Adrenal gland (tissue), 19 donors: ENCODE measurements at places on chromosomes 5 and 9.

GRCh38 chr5:74647096-74647495 is 6.6 kb upstream of the ENC1 start:
- no peak for DNase-seq

DNA sequence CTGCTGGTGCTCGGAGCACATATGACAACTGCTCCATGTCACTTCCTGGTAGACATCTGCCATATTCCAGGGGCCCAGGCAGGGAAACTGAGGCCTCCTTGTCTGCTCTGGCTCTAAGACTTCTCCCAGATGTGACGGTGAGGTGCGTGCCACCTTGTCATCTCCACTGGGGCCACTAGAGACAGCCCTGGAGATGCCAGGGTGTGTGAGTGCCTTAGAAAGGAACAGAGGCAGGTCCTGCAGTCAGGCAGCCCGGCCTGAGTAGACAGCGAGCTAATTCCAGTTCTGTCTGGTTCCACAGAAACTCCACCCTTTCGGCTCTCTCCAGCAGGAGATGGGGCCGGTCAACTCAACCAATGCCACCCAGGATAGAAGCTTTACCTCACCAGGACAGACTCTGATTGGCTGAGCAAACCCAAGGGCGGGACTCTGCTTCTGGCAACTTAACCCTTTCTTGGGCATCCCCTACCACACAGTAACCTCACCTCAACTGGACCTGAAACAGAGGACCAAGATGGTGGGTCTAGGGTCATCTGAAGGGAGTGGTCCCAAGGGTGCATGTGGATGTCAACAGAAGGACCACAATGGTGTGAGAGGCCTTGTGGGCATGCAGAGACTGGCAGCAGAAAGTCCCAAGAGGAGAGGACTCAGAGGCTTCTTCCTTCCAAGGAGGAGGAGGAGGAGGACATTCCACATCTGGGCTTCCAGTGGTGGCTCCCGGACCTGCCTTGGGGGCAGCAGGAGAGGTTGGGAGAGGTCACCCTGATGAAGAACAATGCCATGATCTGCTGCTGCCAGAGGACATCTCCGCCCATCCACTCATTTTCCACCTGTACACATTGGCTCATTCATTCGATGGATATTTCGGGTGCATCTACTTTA is 77.7 kb downstream of the RGS3 start:
- peak; percentile 42 for DNase-seq

DNA sequence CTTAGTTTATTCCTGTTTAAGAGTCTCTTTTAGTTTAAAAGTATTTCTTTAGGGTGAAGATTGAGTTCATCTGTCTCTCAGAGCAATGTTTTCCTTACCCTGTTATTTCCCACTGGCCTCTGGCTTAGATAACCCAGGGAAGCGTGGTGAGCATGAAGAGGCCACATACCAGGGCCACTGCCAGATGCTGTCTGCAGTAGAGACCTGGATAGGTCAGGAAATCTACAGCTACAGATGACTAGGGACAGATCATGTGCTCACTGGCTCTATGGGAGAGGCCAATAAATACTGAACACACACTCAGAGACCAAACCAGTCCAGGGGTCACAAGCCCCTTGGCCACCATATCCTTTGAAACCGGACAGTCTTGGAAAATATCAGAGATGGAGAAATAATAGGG is 136.0 kb downstream of the CAMK4 start:
- DNase-seq = no peak

DNA sequence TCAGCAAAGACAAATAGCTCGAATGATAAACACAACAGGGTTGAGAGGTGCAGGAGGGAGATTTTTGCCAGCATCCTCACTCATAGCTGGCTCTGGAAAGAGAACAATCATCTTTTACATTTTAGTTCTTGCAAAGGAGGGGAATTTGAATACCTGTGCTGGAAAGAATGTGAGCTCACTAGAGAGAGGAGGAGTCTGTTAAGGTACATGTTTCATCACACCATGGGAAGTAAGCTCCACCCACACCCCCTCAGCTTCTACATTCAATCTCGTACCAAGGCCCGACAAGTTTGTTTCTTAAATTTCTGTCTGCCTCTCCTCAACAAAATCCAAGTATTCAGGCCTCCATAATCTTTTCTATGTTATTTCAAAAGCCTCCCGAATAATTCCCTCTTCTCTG is 254.6 kb downstream of the BRINP1 start:
- DNase-seq = no peak

GRCh38 chr5:139137697-139138096 is 60.5 kb downstream of the SIL1 start:
- DNase-seq = peak; percentile 26

DNA sequence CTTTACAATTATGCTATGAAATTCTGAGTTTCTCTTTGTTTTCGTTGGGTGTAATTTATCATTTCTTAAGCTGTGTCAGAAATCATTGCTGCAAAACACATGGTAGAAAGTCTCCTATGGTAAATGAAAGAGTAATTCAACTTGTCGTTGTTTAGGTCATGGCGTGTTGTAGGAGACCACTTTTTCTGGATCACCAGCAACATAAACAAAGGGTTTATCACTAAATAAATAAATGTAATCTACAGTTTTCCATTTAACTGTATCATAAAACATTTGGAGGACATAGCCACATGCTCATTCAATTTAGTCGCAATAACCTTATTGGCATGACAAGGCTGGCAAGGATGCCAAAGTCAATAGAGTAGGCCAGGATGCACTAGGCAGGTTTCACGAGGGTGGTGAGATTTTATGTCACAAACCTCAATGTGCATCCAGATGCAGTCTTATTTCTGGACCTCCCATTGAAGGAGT is 154.4 kb upstream of the ERCC6L2 start:
- DNase-seq = no peak

DNA sequence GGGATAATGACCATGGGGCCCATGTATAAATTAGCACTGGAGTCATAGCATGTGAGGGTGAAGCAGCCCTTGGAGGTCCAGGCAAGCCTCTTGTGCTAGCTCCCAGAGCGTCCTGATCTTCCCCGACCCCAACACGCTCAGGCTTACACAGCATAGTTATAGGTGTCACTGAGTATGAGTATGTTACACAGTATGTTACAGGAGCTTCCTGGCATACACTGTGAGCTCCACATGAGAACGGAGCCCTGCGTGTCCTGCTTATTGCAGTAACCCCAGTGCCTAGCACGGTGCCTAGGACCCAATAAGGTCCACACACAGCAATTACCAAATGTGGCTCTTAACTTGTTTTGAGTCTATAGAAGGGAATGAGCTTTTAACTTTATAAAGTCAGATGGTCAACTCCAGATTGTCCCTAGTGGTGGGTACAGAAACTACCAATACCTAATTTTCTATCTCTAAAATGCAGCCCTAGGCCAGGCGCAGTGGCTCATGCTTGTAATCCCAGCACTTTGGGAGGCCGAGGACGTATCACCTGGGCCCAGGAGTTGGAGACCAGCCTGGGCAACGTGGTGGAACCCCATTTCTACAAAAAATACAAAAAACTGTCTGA is 64.1 kb downstream of the PLAC8L1 start:
- DNase-seq = no peak

- DNase-seq = no peak
These were observed 65.5 kb upstream of the TNC start for GRCh38 chr9:115183436-115183835.

GRCh38 chr5:137205231-137206027 is 293.7 kb downstream of the SPOCK1 start:
- no peak for DNase-seq

- no peak for DNase-seq
These were observed 2.9 kb upstream of the SCAI start for GRCh38 chr9:125146247-125146646.

DNA sequence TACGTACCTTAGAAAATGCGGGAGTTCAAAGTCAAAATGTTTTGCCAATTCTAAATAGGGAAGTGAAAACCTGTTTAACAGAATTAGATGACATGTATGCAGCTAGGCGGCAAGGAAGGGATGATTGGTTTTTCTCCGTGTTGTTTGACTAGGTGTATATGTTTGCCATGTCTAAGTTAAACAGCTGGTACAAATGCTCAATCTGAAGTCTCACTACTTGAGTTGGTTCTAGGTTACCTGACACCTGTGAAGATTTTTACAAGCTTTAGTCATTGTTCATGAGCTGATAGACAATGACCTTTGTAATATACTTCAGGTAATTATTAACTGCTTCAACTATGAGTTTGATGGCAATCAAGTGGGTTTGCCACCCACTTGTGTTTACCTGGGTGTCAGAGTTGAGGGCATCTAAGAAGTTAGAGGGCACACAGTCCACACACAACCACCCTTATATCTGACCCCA is 74.3 kb downstream of the SLC44A1 start:
- no peak for DNase-seq

- DNase-seq = no peak
These were observed 12.9 kb downstream of the SLC6A3 start for GRCh38 chr5:1432296-1432695.

DNA sequence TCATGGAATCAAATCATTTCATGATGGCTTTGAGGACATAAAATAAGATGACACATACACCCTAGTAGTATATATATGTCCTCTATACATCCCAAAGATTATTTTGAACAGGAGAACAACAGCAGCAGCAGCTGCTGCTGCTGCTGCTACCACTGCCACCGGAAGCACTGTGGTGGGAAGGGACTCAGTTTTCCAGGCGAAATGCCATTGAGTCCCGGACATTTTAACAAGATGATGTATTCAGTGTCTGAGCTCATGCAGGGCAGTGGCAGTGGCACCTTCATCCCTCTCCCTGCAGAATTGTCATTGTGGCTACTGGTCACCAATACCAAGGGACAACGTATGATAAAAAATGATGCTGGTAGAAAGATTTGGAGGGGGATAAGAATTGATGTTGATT is 151.3 kb downstream of the CHSY3 start:
- no peak for DNase-seq

DNA sequence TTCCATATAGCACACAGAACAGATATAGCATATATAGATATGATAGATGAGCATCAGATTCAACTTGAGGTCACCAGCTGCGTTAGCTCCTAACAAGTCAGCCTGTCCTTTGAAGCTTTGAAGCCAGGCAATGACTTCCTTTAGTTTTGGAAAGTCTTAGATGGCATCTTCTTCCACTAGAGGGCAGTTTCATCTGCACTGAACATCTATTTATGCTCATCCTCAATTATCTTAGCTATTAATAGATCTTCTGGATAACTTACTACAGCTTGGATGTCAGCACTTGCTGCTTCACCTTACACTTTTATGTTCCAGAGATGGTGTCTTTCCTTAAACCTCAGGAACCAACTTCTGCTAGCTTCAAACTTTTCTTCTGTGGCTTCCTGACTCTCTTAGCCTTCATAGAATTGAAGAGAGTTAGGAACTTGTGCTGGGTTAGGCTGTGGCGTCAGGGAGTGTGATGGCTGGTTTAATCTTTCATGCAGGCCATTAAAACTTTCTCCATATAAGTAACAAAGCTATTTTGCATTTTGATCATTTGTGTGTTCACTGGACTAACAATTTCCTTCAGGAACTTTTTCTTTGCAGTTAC is 1401.4 kb downstream of the EFNA5 start:
- no peak for DNase-seq
